ENCODE measurements at places on chromosomes 1 and 21.

GRCh38 chr1:217134857-217135568 lies 411.8 kb upstream of the ESRRG start:
- no peak for DNase-seq

DNA sequence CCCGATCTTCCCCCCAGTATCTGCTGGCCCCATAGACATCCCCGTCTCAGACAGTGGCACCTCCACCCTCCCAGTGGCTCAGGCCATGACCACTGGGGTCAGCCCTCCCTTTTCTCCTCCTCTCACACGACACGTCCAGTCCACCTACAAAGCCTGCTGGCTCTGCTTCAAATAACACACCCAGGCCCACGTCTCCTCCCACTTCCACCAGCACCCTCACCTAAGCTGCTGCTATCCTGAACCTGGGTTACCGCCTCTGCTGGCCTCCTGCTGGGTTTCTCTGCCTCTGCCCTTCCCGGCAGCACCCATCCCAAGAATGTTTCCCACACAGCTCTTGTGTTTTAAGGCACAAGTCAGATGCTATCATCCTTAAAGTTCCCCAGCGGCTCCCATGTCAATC lies 26.0 kb downstream of the MX2 start:
- DNase-seq = no peak

GRCh38 chr21:33670076-33670978 lies 28.0 kb downstream of the ITSN1 start:
- no peak for DNase-seq

DNA sequence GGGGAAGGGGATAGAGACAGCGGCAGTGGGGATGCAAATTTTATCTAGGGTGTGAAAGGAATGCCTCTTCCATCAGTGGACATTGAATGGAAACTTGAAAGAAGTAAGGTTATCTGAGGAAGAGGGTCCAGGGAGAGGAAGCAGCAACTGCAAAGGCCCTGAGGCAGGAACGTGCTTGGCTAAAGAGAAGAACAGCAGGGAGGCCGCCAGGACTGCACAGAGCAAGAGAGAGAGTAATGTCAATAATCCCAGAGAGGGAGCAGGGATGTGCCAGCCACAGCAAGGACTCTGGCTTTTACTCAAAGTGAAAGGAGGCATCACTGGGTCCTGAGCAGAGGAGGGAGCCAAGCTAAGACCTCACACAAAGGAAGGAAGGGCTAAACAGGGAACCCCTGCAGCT lies 50.9 kb downstream of the KCND3 start:
- no peak for DNase-seq

- DNase-seq = peak; percentile 83
Observed at GRCh38 chr1:9717193-9718005, 65.9 kb downstream of the PIK3CD start.

GRCh38 chr1:30906631-30907441 lies 1.7 kb downstream of the SDC3 start:
- no peak for DNase-seq

- DNase-seq = no peak
Observed at GRCh38 chr1:99818063-99818699, 32.0 kb upstream of the AGL start.

GRCh38 chr1:51302746-51303145 lies 27.6 kb downstream of the TTC39A start:
- DNase-seq = no peak

DNA sequence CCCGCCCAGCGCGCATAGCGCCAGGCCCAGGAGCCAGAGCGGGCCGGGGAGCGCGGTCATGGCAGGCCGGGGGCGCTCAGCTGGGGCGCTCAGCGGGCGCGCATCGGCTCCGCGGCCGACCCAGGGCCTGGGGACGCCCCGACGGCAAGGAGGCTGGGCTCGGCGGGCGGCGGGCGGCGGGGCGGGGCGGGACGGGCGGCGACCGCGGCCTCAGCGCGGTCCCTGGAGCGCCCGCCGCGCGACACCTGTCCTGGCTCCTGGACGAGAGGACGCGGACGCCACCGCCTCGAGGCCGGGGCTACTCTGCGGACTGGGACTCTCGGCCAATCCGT lies 273 bp downstream of the BMP8B start:
- no peak for DNase-seq

- no peak for DNase-seq
Observed at GRCh38 chr1:170657275-170657853, 6.6 kb upstream of the PRRX1 start.

DNA sequence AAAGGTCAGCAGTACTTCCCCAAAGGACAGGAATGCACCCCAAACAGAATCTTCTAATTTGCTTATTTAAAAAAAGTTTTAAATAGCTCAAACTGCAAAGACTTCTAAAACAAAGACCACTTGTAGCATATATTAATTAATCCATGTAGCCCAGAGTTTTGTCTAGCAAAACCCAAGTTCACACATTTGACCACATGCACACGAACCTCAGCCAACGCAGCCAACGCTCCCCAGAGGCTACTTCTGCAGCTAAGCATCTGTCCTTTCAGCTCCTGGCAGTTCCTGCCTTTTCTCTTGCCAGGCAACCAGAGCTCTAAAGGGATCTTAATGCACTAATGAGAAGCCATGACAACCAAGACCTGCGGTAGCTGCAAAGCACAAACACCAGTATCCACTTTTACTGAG lies 89.6 kb downstream of the RERE start:
- no peak for DNase-seq

DNA sequence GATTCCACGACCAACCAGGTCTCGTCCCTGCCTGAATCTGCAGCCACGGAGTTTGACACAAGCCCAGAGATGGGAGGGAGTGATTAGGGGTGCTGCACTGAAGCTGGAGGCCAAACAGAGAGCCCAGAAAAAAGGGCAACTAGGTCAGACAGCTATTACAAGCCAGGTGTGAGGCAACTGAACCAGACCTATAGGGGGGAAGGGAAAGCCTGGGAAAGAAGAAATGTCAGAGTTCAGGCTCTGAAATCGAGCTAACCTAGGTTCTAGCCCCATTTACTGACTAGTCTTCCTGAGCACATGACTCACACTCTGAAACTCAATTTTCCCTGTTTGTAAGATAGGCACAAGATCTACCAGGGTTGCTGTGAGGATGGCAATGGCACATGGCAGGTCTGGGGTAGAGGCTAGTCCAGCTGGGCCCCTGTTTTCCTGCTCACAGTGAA lies 1.7 kb downstream of the DHCR24 start:
- DNase-seq = no peak

DNA sequence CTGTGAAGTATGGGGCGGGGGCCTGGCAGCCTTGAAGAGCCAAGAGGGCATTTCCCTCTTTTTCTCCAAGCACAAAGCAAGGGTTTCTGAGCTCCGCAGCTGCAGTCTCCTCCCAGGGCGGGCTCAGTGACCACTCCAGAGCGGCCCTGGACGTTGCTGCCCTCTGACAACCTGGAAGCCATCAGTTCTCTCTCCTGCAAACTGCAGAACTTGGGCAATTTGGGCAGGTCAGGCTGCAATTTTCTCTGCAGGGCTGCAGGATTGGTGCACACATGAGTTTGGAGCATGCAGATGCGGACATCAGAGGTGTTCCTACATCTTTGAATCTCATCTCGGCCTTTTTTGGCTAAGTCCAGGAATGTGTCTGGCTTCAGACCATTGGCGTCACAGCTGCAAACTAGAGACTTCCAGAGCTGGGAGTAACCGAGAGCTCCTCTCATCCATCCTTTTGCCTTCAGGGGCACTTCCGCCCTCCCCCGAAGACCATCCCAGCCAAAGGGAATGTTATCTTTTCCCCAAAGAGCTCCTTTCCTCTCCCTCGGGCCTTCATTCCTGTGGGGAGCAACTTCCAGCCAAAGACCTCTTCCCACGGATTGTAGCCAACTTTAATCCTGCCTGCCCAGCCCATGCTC lies 139.6 kb upstream of the WNT4 start:
- DNase-seq = no peak

DNA sequence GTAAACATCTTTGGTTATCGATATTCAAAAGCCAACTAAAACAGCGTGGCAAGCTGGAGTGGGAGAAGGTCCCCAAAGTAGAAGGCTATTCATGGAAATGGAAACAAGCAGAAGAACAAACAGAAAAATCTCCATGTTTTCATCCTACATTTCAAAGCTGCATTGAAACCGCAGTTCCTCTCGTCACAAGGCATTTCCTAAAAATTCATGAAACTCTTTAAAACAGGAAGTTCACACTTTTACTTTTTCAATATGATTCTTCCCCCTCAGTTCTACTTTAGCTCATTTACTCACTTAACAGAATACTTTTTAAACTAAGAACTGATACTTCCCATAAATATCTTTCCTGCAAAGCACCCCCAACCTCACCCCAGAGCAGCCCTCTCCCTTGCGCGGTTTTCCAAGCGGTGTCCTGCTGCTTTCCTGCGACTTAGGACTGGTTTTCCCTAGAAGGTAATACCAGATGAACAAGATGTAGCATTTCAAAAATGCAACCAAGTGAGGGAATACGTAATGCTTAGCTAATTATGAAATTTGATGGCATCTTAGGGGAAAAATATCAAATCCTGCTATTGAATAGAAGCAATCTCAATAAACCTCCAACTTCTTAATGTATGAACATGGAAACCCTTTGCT lies 228.3 kb upstream of the PKN2 start:
- no peak for DNase-seq

Data from activated CD4-positive, alpha-beta T cell treated with anti-CD3 and anti-CD28 coated beads, Interleukin-2, amount 50 U/mL, for 48 hours (primary cell).